ENCODE measurements at places on chromosomes 7 and 10. TPM values are rescaled to one million over a fixed set of nuclear protein-coding genes. Genes with fewer than 3 reads are reported as not detected.
A peak's percentile ranks its signal among the peaks of the same experiment; 100 is the strongest.

DNA sequence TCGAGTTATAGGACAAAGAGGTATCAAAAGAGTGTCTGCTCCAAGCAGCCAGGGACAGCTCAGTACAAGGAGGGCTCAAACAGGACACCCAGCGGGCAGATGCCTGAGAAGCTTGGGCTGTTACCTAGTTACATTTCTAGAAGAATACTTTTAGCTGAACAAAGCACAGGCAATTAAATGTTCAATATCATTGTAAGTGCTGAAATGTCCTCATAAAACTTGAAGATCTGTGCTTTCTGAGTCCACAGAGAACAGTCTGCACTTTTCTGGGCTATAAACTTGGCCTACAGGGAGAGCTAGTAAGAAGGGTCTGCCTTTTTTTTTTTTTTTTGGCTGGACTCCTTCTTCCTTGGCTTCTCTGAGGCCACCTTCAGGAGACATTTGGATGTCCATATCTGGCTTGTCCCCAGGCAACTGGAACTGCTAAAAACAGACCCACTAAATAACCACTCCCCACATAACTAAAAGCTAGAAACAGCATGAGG is 123.2 kb downstream of the SLC16A9 start:
- peaks cover 3% of the 10 kb centered on the region for H3K27me3 ChIP-seq
- no peaks in the 10 kb centered on the region for H3K4me1 ChIP-seq
- no peak overlapping the region for H3K27ac ChIP-seq
- no peaks in the 10 kb centered on the region for H3K36me3 ChIP-seq

- H3K27ac ChIP-seq, result no peak overlapping the region
- H3K4me3 ChIP-seq, result no peak overlapping the region
- H3K27me3 ChIP-seq, result no peaks in the 10 kb centered on the region
Observed at GRCh38 chr7:41472427-41473125, 230.3 kb downstream of the INHBA start.

DNA sequence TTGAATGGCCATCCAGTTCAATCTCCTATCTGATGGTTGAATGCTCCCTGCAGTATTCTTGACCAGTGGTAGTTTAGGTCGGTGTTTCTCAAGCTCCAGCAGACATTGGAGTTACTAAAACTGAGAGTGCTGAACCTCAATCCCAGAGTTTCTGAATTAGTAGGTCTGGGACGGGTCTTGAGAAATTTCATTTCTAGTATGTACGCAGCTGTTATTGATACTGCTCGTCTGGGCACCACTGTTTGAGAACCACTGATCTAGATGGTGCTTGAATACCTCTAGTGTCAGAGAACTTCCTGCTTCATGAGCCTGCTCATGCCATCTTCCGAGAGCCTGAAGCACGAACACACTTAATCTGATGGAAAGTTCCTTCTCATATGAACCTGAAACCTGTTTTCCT is 99.4 kb upstream of the CREB5 start:
- no peak for DNase-seq
- H3K27ac ChIP-seq, result no peak overlapping the region
- H3K4me3 ChIP-seq, result no peak overlapping the region

DNA sequence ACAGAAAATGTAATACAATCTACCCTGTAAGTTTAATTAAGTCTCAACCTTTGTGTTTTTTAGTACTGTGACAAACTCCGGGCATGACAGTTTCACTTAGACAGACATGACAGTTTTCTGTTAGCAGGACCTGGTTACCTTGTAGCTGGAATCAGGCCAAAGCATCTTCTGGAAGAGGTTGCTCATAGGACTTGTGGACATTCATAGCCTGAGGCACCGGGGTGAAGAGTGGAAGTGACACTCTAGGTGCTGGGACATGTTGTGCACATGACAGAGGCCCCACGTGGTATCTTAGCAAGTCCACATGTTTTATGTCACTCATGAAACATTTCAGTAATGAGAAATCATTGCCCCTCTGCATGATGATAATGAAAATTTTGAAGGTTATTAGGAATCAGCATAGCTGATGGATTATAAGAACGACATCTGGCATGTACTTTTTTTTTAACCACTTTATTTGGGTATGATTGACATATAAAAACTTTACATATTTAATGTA is 441.4 kb downstream of the CNTNAP2 start:
- H3K4me3 ChIP-seq, result no peak overlapping the region
- no peak for DNase-seq
- no peaks in the 10 kb centered on the region for H3K4me1 ChIP-seq
- H3K36me3 ChIP-seq, result no peaks in the 10 kb centered on the region
- H3K27me3 ChIP-seq, result no peaks in the 10 kb centered on the region
- no peak overlapping the region for H3K27ac ChIP-seq

- peaks cover 43% of the 10 kb centered on the region for H3K36me3 ChIP-seq
- H3K27ac ChIP-seq, result no peak overlapping the region
- no peak overlapping the region for H3K4me3 ChIP-seq
- peaks cover 30% of the 10 kb centered on the region for H3K4me1 ChIP-seq
Observed at GRCh38 chr10:63213489-63213888, 80.4 kb downstream of the NRBF2 start.

- no peaks in the 10 kb centered on the region for H3K36me3 ChIP-seq
- H3K27ac ChIP-seq, result no peak overlapping the region
- H3K27me3 ChIP-seq, result no peaks in the 10 kb centered on the region
- H3K4me3 ChIP-seq, result no peak overlapping the region
- DNase-seq, result no peak
- no peaks in the 10 kb centered on the region for H3K4me1 ChIP-seq
Observed at GRCh38 chr7:81441750-81442149, 328.1 kb downstream of the HGF start.

- no peaks in the 10 kb centered on the region for H3K4me1 ChIP-seq
- H3K27ac ChIP-seq, result no peak overlapping the region
- peaks cover 43% of the 10 kb centered on the region for H3K36me3 ChIP-seq
- no peaks in the 10 kb centered on the region for H3K27me3 ChIP-seq
Observed at GRCh38 chr10:31896968-31897384, 31.7 kb downstream of the ARHGAP12 start.

- H3K4me3 ChIP-seq, result no peak overlapping the region
- H3K27ac ChIP-seq, result no peak overlapping the region
- peaks cover 35% of the 10 kb centered on the region for H3K36me3 ChIP-seq
- no peak for DNase-seq
- H3K27me3 ChIP-seq, result no peaks in the 10 kb centered on the region
Observed at GRCh38 chr7:158617737-158618128, 30.1 kb upstream of the PTPRN2 start.

GRCh38 chr10:44982114-44982460 is 3.5 kb upstream of the DEPP1 start:
- peaks cover 3% of the 10 kb centered on the region for H3K27me3 ChIP-seq
- no peak for DNase-seq
- H3K4me1 ChIP-seq, result peaks cover 6% of the 10 kb centered on the region
- H3K4me3 ChIP-seq, result no peak overlapping the region
- no peaks in the 10 kb centered on the region for H3K36me3 ChIP-seq

- no peak for DNase-seq
- no peaks in the 10 kb centered on the region for H3K27me3 ChIP-seq
- H3K4me3 ChIP-seq, result no peak overlapping the region
- H3K27ac ChIP-seq, result no peak overlapping the region
- H3K4me1 ChIP-seq, result peaks cover 4% of the 10 kb centered on the region
Observed at GRCh38 chr10:60338002-60338564, 51.6 kb downstream of the ANK3 start.

DNA sequence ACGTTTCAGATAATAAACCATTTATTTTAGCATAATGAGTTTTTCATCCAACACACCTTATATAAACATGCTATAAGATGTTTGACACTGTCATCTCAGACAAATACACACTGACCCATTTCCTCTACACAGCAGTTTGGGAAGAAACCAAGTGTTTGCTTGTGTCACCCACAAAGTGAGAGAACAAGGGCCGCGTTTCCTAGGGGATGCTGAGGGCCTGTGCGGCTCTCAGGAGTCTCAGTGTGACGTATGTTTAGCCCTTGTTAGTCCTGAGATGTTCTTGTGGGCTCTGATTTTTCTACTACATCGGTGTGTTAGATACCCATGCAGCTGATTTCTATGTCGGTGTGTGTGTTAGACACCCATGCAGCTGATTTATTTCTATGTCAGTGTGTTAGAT is 266.3 kb downstream of the DIP2C start:
- no peaks in the 10 kb centered on the region for H3K4me1 ChIP-seq
- no peak overlapping the region for H3K4me3 ChIP-seq
- no peaks in the 10 kb centered on the region for H3K36me3 ChIP-seq

DNA sequence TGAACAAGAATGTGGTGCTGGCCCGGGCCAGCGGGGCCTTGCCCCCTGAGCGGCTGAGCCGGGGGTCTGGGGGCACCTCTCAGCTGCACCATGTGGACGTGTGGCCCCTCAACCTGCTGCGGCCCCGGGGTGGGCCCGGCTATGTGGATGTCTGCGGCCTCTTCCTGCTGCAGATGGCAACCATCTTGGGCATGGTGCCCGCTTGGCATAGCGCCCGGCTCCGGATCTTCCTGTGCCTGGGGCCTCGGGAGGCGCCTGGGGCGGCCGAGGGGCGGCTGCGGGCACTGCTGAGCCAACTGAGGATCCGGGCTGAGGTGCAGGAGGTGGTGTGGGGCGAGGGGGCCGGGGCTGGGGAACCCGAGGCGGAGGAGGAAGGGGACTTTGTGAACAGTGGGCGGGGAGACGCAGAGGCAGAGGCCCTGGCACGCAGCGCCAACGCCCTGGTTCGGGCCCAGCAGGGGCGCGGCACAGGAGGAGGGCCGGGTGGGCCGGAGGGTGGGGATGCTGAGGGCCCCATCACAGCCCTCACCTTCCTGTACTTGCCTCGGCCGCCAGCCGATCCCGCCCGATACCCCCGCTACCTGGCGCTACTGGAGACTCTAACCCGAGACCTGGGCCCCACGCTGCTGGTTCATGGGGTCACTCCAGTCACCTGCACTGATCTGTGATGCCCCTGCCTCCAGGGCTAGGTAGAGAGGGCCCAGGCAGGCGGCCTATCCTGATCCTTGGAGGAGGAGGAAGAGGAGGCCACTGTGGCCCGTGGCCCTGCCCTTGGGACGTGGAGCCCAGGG is 1.1 kb upstream of the TRIP6 start:
- DNase-seq, result peak; percentile 23
- H3K27me3 ChIP-seq, result no peaks in the 10 kb centered on the region
- H3K4me1 ChIP-seq, result peaks cover 22% of the 10 kb centered on the region
- peaks cover 27% of the 10 kb centered on the region for H3K36me3 ChIP-seq
- H3K27ac ChIP-seq, result peak overlapping the region; percentile 93
- H3K4me3 ChIP-seq, result peak overlapping the region; percentile 81

GRCh38 chr10:98745645-98746044 is 298.9 kb upstream of the HPS1 start:
- H3K36me3 ChIP-seq, result no peaks in the 10 kb centered on the region
- no peaks in the 10 kb centered on the region for H3K27me3 ChIP-seq
- no peak overlapping the region for H3K4me3 ChIP-seq
- no peak for DNase-seq
- no peaks in the 10 kb centered on the region for H3K4me1 ChIP-seq
- no peak overlapping the region for H3K27ac ChIP-seq

- H3K4me3 ChIP-seq, result peak overlapping the region; percentile 31
- H3K4me1 ChIP-seq, result peaks cover 65% of the 10 kb centered on the region
- H3K27ac ChIP-seq, result no peak overlapping the region
- H3K27me3 ChIP-seq, result no peaks in the 10 kb centered on the region
- no peak for DNase-seq
Observed at GRCh38 chr10:110011681-110012080, 3.9 kb downstream of the ADD3 start.

- no peaks in the 10 kb centered on the region for H3K36me3 ChIP-seq
- H3K27ac ChIP-seq, result no peak overlapping the region
- no peak overlapping the region for H3K4me3 ChIP-seq
- no peak for DNase-seq
Observed at GRCh38 chr7:129798616-129799349, 154.0 kb downstream of the UBE2H start.

DNA sequence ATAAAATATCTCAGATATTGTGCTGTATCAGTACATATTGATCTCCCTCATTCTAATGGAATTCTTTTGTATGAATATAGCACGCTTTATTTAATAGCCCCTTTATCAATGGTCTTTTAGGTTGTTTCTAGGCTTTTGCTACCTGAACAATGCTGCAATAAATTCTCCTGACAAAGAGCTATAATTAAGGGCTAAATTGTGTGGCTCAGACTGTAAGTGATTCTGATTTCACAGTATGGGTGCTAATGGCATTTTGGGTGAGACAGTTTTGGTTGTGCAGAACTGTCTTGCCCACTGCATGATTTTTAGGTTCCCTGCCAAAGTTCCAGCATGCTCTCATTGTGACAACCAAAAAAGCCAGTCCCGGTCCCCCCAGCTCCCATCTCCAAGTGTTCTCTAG is 363.2 kb downstream of the REEP3 start:
- H3K27me3 ChIP-seq, result peaks cover 2% of the 10 kb centered on the region
- H3K27ac ChIP-seq, result no peak overlapping the region

GRCh38 chr7:149414745-149415390 is 46.0 kb downstream of the ZNF777 start:
- H3K4me1 ChIP-seq, result peaks cover 12% of the 10 kb centered on the region
- peak; percentile 16 for DNase-seq
- H3K27me3 ChIP-seq, result peaks cover 41% of the 10 kb centered on the region
- peak overlapping the region; percentile 60 for H3K27ac ChIP-seq

DNA sequence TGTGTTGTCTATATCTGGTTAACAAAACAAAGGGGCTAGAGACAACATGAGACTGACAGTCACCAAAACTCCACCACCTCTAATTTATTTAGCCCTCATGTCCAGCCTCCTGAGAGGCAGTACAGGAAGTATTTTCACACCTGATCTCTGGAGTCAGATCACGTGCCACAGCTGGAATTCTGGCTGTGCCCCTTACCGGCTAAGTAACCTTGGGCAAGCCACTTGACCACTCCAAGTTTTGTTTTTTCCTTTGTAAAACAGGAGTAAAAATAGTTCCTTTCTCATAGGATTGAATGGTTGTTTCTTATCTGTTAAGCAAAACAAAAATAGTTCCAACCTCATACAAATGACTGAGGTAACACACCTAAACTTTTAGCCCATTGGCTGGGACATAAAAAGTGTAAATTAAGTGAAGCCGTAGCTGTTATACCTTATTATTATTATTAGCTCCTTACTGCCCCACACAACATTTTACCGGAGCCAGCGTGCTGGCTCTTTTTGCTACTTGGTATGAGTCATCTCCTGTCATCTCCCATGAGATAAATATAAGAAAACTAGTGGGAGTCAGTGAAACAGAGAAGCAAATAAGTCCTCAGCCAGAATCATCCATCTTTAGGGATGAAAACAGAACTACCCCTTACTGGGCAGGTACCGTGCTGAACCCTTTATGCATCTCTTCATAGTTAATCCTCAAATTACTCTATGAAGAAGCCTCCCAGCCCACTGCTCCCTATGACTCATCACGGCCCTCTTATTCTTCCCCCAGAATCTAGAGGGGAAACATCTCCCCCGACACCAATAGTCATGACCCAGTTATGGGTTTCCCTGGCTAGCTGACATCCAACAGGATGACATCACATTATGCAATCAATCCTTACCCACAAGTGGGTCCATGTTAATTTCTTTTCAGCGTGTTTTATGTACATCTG is 44.9 kb downstream of the PPP1R3C start:
- peaks cover 13% of the 10 kb centered on the region for H3K27me3 ChIP-seq
- H3K27ac ChIP-seq, result no peak overlapping the region
- H3K4me1 ChIP-seq, result no peaks in the 10 kb centered on the region
- DNase-seq, result no peak
- H3K36me3 ChIP-seq, result no peaks in the 10 kb centered on the region
- no peak overlapping the region for H3K4me3 ChIP-seq

MSMB gene
- not detected for total RNA-seq

TAS2R41 gene
- total RNA-seq, result not detected

SPRN gene
- total RNA-seq, result not detected

TWIST1 gene
- 0.12 TPM for total RNA-seq

H2BK1 gene
- not detected for total RNA-seq

FBXO24 gene
- total RNA-seq, result 1.5 TPM

NUTM2E gene
- total RNA-seq, result 0.92 TPM
